ENCODE measurements at places on chromosomes 16 and 17. TPM values are rescaled to one million over a fixed set of nuclear protein-coding genes. Genes with fewer than 3 reads are reported as not detected.

DNA sequence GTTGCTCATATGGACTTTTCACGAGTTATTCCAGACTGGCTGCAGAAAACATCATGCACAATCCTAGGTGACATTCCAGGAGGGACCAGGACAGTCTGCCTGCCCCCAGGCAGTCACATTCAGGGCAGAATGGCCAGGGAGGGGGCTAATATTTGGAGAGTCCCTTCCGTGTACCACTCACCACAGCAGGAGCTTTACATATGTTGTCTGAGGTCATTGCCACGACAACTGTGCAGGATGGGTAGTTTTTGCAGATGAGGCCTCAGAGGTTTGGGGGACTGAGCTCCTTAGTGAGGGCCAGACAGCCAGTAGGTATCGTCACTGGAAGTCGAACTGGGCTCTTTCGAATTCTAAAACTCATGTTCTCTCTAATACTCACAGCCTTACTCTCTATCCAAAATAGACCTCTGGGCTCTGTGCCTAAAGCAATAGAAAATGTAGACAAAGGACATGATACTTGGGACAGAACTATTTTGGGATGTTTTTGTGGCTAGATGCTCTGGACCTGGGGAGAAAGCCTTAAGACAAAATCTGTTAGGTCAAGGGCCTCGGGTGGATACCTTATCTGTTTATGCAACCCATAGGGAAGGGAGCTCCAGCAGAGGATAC, 338.5 kb downstream of the MAF start:
- no peaks in the 10 kb centered on the region for H3K4me1 ChIP-seq
- no peak overlapping the region for H3K27ac ChIP-seq
- H3K4me3 ChIP-seq = no peak overlapping the region
- no peaks in the 10 kb centered on the region for H3K36me3 ChIP-seq
- no peak for DNase-seq
- no peaks in the 10 kb centered on the region for H3K27me3 ChIP-seq

DNA sequence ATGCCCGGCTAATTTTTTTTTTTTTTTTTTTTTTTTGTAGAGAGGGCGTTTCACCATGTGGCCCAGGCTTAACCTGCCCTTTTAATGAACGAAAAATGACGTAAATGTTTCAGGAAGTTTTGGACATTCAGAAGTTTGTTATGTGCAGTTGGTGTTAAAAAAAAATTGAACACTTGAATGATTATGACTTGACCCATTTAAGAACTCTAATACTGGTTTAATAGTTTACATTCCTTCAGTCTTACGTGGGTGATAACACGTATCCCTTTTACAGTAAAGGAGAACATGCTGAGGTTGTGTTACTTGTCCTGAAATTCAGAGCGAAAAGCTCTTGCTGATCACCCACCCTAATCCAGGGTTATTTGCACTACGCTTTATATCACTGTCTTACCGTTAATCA, 1.7 kb downstream of the MLYCD start:
- no peak for DNase-seq
- peak overlapping the region; percentile 97 for H3K4me3 ChIP-seq
- peaks cover 3% of the 10 kb centered on the region for H3K4me1 ChIP-seq
- H3K36me3 ChIP-seq = no peaks in the 10 kb centered on the region
- no peaks in the 10 kb centered on the region for H3K27me3 ChIP-seq

The SCGB1C2 gene
- not detected for total RNA-seq

DNA sequence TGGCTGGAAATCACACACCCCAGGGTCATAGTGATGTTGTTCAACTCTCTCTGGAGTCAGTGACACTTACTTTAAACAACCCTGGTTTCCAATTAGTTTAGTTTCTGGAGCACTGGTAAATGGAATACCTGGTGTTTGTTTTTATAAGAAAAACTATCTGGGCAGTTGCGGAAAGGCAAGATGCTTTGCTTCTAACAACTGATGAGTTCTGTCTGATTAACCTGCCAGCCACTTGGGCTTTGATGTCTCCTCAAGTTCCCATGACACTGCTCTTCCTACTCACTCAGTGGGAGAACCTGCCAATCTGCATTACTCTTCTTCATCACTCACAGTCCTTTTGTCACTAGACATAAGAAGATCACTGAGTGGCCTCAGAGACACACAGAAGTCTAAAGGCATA, 78.7 kb upstream of the MTMR4 start:
- H3K27ac ChIP-seq = no peak overlapping the region
- H3K4me1 ChIP-seq = no peaks in the 10 kb centered on the region
- H3K4me3 ChIP-seq = no peak overlapping the region
- no peaks in the 10 kb centered on the region for H3K27me3 ChIP-seq
- H3K36me3 ChIP-seq = no peaks in the 10 kb centered on the region

GRCh38 chr16:24024971-24025370, 189.2 kb downstream of the PRKCB start:
- no peaks in the 10 kb centered on the region for H3K36me3 ChIP-seq
- no peak overlapping the region for H3K4me3 ChIP-seq
- DNase-seq = no peak

DNA sequence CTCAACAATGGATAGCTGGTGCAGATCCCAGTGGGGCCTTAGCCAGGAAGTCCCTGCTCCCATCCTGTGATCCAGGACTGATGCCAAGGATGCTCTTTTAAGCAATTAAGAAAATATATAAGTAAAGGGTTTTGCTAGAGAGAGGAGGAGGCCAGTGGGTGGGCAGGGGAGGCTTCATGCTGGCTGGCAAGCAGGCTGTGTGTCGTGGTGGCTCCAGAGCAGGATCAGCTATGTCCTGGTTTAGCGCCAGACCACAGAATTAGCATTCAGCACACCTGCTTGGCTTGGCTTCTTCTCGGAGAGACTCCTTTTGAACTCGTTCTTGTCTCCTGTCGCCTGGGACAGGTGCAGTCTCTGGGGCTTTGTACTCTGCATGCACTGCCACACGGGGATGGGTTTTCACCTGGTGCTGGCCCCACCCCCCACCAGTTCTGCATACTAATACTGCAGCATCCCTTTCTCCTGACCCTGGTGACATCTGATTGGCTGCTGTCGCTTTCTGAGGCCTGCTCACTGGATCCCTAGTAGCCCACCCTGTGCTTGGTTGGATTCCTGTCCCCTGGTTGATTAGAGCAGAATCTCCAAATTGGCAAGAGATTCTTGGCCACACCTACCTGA, 66.1 kb downstream of the PLD6 start:
- H3K27me3 ChIP-seq = no peaks in the 10 kb centered on the region
- peaks cover 4% of the 10 kb centered on the region for H3K4me1 ChIP-seq
- no peak overlapping the region for H3K27ac ChIP-seq
- DNase-seq = no peak
- H3K36me3 ChIP-seq = peaks cover 74% of the 10 kb centered on the region

DNA sequence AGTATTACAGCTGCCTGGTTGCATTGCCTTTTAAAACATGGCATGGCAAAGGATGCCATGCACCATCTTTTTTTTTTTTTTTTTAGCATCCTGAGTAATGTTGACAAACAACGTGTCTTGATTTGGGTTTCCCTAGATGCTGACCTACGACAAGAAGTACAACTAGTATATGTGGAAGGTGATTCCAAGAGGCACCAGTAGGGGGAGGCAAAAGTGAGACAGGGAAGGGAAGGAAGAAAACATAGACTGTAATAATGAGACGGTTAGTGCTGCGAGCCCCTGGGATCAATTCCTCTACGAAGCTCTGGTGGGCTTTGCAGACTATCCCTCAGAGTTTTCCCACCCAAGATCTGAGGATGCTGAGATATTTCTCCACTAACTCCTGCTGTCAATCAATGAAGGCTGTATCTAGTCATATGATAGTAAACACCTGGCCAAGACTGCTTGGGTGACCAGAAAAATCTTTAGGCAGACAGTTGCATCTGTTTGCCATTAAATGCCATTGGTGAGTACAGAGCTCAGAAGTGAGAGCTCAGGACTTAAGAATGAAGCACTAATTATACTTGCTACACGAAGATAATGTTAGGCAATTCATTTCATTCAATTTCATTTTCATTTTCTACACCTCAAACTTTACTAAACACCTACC, 458.6 kb upstream of the GOT2 start:
- no peak overlapping the region for H3K4me3 ChIP-seq
- DNase-seq = no peak
- H3K27ac ChIP-seq = no peak overlapping the region
- H3K27me3 ChIP-seq = no peaks in the 10 kb centered on the region
- no peaks in the 10 kb centered on the region for H3K4me1 ChIP-seq
- H3K36me3 ChIP-seq = no peaks in the 10 kb centered on the region

GRCh38 chr16:20846030-20846429, 39.7 kb downstream of the REXO5 start:
- no peaks in the 10 kb centered on the region for H3K27me3 ChIP-seq
- no peak for DNase-seq
- no peaks in the 10 kb centered on the region for H3K36me3 ChIP-seq
